ENCODE measurements at places on chromosomes 4 and X.
A peak's percentile ranks its signal among the peaks of the same experiment; 100 is the strongest.

DNA sequence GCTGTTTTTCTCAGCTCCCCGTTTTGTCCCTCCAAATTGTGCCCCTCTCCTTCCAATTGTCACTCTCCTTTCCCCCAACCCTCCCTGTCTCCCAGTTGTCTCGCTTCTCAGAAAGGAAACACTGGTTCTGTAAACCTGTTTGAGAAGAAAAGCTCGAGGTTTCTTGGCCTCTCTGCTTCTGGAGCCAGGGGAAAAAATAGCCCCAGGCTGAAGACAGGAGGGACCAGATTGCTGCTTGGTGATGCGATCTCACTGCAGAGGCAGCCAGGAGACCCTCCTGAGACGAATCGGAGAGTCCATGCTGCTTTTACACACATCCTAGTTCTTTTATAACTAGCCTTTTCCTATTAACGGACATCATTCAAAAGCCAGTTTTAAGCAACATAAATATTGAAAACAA lies 21.2 kb downstream of the TRIML1 start:
- DNase-seq = no peak

- no peak for DNase-seq
These were observed 1.5 kb upstream of the TACR3 start for GRCh38 chr4:103721251-103721650.

GRCh38 chr4:87117051-87117731 lies 103.2 kb downstream of the KLHL8 start:
- DNase-seq = no peak

DNA sequence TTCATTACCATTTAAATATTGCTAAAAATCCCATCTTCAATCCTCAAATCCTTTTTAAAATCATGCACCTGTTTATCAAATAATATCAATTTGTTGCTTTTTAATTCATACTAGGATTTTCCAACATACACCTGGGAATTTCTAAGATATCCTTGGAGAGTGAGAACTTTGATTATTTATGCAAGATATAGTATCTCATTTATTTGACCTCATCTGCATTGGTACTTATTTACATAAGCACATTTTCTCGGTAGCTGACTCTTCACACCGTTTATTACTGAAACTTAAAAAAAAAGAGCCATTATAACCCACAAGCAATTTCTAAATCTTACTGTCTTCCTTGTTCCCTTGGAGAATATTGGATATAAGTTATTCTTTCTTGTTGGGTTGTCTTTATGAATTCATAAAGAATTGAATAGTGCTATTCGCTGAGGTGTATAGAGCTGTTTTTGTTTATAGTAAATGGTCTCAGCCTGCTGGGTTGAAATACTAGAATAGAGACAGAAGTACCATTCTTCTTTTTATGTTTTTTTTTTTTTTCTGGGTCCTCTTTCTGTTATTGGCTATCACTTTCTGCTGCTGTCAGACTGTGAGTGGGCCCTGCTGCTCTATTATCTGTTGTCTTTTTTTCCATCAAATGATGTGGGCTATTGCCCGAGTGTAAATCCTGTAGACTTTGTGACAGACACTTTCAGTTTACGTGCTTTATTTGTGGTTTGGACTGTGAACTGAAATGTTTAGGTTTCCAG lies 2.9 kb downstream of the UGT8 start:
- no peak for DNase-seq

- no peak for DNase-seq
These were observed 57.0 kb downstream of the RTL9 start for GRCh38 chrX:110415440-110416170.

DNA sequence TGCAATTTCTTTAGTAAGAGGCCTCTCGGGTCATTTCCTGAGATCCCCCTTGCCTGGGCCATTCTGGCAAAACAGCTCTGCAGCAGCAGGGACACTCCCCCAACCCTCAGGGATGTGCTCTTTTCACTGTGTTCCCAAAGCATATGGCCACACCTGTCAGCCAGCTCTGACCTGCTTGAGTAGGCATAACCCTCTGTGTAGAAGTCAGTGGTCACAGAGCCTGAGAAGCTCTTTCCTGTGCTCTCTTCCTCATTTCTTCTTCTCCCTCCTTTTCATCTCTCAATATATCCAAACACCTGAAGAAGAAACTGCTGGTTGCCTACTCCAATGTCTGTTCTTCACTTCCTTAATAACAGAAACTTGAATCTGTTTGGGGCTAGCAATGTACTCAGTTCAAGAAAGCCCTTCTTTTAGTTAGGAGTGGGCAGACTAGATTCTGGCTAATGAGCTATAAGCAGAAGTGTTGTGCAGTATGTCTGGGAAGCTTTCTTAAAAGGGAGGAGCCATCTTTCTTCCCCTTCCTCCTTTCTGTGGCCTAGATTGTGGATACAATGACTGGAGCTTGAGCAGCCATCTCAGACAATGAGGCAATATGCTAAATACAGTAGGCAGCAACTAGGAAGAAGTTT lies 73.3 kb downstream of the PRPS1 start:
- DNase-seq = peak; percentile 83

DNA sequence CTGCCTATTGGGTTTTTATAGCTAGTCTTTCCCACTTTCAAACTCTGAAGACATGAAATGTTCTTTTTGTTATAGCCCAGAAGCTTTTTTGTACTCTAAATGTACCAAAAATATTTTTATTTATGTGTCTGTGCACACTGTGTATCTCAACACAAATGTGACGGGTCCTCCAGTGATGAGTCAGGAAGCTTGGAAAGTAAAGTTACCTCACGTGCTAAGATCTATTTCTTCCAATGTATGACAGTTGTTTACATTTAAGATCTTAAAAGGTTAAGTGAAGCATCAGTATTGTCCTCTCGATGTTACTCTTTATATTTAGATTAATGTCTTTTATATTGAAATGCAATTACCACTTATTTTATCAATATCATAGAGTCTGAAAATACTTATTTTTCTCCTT lies 29.1 kb upstream of the PRSS12 start:
- DNase-seq = no peak

GRCh38 chr4:123060039-123060770 lies 137.8 kb upstream of the NUDT6 start:
- DNase-seq = no peak

GRCh38 chr4:47659342-47659741 lies 174.3 kb downstream of the ATP10D start:
- no peak for DNase-seq

GRCh38 chr4:79148369-79148768 lies 177.5 kb downstream of the NAA11 start:
- DNase-seq = no peak

GRCh38 chrX:49060914-49061313 lies 2.1 kb downstream of the CCDC120 start:
- no peak for DNase-seq

DNA sequence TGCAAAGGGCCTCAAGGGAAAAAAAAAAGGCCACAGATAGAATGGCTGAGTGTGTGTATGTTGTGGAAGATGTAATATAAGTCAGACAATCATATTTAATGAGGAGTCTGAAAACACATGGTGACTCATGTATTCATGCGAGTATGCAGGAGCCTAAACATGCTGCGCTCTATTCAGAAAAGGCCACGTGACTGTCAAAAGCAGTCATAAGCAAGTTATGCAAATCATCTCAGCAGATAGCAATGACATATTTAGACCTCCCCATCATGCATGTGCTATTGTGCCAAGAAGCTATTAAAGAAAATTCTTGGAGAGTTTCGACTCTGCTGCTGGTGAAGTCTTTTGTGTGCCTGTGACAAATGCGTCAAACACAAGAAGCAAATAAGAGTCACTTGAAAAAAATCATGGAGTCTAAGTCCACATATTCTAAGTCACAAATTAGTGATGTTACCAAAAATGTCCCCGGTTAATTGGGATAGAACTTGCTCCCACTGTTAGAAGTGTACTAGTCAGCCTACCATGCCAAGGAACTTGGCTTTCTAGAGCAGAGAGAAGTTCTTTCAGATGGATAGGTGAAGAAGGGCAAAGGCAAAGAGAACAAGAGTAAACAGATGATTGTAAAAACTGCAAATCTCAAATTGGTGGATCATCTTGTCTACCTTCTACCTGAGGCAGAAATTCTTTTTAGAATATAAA lies 5.0 kb downstream of the LNX1 start:
- no peak for DNase-seq

GRCh38 chrX:43971966-43972961 lies 926 bp downstream of the NDP start:
- no peak for DNase-seq

DNA sequence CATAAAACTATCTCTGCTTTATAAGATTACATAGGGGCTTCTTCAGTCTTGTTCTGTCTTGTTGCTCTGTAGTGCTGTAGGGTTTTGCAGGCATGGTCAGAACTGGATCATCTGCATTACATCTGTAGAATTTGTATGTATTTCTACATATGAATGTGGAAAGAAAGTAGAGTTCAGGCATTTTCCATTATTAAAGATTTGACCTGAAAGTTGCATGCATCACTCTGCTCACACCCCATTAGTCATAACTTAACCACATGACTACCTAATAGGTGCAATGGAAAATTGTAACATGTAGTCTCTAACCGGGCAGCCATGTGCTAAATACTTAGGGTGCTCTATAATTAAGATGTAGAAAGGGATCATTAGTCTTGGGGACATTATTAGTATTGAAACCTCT lies 45.7 kb upstream of the AGA start:
- DNase-seq = no peak

GRCh38 chrX:113297437-113297836 lies 456.8 kb upstream of the AMOT start:
- no peak for DNase-seq

- no peak for DNase-seq
These were observed 6.7 kb upstream of the SPON2 start for GRCh38 chr4:1179089-1179441.

DNA sequence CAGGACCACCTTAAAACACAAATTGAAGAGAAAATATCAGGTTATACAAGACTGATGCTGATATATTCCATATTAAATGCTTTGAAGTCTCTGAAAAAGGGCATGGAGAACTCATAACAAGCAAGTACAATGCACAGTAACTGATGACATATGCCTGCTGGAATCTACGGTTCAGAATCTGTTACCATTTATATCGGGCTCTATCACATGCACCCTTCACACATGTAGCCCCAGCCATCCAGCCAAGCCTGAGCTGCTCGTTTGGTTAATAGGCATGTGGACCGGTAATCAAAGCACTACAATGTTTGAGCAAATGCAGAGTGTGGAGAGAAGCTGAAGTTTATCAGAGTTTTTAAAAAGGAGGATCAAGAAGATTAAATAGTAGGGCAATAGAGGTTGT lies 11.8 kb downstream of the COMMD8 start:
- DNase-seq = no peak

GRCh38 chr4:29311247-29311646 lies 1408.9 kb upstream of the PCDH7 start:
- DNase-seq = no peak

DNA sequence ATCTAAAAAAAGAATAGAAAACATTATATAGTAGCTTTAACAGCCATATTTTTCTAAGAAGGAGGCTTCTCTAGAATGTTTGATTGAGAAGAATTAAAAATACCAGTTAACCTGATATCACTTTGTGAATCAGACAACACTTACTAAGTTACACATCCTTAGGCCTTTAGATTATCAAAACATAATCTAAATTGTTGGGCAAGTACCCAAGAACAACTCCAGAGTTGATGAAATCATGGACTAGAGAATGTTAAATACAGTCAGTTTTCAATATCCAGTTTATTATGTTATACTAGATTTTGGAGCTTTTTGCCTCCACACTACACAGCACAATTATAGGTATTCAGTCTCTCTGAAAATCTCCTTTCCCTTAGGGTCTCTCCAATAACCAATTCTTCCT lies 39.6 kb downstream of the ARL13A start:
- DNase-seq = no peak

GRCh38 chr4:137638934-137639333 lies 106.6 kb upstream of the PCDH18 start:
- DNase-seq = no peak

DNA sequence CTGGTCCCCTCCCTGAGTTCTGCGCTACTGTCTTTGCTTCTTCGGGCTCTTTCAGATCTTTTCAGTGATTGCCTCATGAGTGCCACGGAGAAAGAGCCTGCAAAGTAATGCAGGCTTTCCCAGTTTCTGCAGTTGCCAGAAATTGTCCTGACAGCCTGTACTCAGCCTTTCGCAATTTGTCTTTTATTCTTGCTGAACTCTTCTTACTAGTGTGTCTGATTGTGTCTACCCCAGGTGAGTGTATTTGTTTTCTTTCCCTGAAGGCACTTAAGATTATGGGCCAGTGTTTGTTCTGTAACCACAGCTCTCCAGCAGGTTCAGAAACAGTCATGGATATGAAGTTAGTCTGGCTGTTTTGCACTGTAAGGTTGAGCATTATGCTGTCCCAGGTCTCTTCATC lies 47.1 kb downstream of the FAM193A start:
- DNase-seq = no peak

DNA sequence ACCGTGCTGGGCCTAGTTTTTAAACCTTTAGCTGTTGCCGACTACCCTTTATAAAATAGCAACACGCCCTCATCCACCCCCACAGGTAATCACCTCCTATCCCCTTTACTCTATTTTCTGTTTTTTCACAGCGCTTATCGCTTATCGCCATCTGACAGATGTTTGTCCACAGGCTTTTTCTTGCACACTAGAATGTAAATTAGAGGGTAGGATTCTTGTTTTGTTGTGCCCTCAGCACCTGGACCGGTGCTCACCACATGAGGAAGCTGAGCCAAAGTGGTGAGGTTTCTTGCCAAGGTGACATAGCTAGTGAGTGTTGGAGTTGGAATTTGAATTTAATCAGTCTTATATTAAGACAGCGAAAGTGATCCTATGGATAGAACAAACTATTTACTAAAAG lies 2.9 kb upstream of the RBBP7 start:
- no peak for DNase-seq

DNA sequence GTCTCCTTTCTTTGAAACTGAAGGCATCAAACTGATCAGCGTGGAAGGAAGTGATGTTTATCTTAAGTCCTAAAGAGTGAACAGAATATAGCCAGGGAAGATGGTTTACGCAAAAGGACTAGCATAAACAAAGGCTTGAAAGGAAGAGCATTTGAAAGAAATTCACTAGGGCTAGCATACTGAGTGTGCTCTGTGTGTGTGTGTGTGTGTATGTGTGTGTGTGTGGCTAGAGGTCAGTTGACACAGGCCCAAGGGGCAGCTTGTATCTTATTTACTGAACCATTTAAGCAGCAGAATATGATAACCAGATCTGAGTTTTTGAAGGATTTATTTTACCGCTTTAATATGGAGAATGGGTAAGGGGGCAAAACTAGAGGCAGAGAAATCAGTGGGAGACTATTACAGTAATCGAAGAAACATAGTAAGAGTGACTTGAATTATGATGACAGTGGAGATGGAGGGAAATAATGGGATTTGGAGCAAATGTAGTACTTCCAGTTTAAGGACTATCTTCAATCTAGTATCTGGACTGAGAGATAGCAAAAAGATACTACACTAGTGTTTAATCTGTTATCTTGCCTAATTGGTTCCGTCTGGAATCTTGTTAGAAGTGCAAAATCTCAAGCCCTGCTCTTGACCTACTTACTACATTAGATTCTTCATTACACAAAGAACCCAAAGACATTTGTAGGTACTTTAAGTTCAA lies 36.9 kb downstream of the CEP44 start:
- no peak for DNase-seq

All from inflammatory macrophage treated with lipopolysaccharide for 4 hours (primary cell).